ENCODE measurements at places on chromosomes 16 and 17.

- DNase-seq: peak; percentile 93
These were observed 7.4 kb downstream of the PRCD start for GRCh38 chr17:76547183-76547641.

- DNase-seq: no peak
These were observed 12.5 kb downstream of the DHODH start for GRCh38 chr16:72021043-72021442.

- DNase-seq: no peak
These were observed 684.0 kb downstream of the CDH11 start for GRCh38 chr16:64437706-64438324.

DNA sequence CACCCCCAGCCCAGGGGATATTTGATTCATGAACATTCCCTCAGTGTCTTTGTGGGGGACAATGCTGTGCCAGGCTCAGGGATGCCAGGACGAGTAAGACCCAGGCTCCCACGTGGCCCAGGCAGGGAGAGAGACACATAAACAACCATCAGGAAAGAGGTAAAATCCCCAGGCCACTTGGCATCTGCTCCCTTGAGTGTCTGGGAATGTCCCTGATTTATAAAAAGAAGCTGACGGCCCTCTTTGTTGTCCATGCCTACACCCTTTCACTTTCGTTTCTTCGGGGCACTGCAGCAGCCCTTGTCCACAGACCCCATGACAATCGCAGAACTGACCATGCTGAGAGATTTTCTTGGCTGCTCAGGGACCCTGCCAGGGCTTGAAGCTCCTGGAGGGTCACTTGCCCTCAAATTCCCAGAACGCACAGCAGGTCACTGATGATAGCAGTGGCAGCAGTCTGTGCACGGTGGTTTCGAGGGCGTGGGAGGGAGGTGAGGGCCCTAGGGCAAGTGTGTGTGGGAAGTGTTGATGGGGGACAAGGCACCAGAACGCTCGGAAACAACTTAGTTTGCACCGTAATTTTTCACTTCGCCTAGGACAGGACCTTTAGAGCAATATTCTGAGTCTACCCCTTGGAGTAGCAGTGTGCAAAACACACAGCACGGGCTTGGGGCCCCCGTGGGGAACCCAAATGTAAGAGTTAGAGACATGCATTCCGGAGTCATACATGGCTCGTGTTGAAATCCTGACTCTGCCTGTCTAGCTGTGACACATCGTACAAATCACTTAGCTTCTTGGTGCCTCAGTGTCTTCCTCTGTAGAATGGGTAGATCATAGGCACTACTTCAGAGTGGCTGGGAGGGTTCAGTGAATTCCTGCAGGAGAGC lies 4.7 kb downstream of the NOD2 start:
- peak; percentile 55 for DNase-seq

GRCh38 chr16:81220349-81220748 lies 18.1 kb upstream of the BCO1 start:
- no peak for DNase-seq

DNA sequence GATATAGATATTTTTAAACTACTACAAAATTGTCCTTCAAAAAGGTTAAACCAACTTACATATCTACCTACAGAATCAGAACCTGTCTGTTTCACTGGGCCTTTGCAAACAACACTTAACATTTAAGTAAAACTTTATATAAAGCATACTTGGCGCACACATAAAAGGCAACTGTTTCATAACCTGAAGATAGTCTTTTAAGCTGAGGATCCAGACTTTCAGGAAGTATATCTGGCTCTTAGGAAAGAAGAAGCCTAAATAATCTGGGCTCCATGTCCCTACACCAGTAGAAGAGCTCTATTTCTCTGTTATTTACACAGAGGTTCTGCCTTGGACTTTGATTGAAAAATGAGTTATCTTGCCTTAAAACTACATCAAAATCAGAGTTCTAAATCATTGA lies 75.9 kb downstream of the TRIM37 start:
- DNase-seq: no peak

DNA sequence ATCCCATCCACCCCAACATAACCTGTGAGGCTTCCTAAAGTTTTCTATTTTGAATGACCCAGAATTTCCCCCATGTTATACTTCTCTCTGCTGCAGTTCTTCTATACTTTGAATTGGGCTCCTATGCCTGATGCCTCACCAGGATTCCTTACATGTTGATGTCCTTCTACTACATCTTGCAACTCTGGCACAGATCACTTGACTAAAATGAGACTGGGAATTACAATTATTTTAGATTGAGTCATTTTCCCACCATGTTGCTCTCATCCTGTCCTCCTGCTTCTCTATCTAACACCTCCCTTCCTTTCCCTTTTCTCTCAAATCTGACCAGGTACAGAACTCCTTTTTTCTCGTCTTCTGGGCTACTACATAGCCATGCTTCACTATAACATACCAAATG lies 314.0 kb upstream of the KCNJ16 start:
- peak; percentile 32 for DNase-seq

GRCh38 chr16:56777001-56777400 lies 47.1 kb downstream of the NUP93 start:
- no peak for DNase-seq

DNA sequence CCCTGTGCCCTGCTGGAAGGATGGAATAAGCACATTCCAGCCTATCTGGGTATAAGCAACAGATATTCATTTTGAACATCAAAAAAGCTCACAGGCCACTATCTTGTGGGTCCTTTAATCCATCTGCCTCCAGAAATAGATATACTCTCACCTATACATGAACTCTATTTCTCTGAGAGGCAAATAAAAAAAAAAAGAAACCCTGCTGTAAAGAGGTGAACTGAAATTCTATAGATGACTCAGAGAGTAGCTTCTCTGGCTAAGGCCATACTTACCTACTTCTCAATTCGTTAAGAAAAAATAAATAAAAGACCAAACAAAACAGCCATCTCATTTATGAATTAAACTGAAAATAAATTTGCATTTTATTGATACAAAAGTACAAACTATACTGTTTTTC lies 86.3 kb downstream of the DYNLRB2 start:
- DNase-seq: no peak

DNA sequence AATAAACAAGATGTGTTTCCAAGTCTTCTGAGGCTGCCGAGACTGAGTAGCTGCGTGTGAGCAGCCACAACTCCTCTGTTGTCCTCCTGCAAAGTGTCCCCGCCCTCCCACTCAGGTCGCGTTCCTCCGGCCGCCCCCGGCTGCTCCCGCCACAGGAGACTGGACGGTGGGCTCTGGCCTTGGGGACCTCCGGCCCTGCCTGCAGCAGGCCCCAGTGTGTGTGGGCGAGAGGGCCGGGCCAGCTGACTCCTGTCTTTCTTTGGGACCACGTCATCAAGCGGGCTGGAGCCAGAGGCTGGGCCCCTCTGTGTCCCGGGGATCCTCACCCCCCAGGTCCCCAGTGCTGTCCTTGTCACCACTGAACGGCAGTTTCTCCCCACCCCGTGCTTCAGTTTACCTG lies 175.3 kb downstream of the NPIPB11 start:
- DNase-seq: no peak

- DNase-seq: no peak
These were observed 57.8 kb upstream of the TMEM97 start for GRCh38 chr17:28261219-28261618.

DNA sequence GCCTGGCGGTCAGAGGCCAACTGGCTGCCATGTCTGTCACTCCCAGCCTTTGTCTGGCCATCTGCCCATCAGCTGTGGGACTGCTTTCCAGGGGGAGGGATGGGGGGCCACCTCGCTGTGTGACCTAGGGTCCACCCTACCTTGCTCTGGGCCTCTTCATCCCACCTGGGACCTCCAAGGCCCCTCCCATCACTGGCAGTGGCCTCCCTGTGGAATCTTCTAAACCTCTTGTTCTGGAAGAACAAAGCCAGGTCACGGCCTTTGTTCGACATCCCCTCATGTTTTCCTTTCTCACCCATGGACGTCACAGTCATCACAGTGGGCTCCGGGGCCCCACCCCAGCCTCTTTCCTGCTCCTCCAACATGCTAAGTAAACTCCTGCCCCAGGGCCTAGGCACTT lies 24.0 kb downstream of the SPNS2 start:
- no peak for DNase-seq

- no peak for DNase-seq
These were observed 14.6 kb downstream of the RSL1D1 start for GRCh38 chr16:11836650-11837244.

- DNase-seq: no peak
These were observed 94.0 kb downstream of the CACNG1 start for GRCh38 chr17:67138392-67138791.

- DNase-seq: peak; percentile 18
These were observed 71.3 kb upstream of the BCAR1 start for GRCh38 chr16:75322740-75323139.

GRCh38 chr16:88435437-88436355 lies 17.4 kb upstream of the ZFPM1 start:
- DNase-seq: no peak

- DNase-seq: no peak
These were observed 77.3 kb downstream of the WNT3 start for GRCh38 chr17:46741122-46741730.

- DNase-seq: no peak
These were observed 63.1 kb downstream of the PCTP start for GRCh38 chr17:55813944-55814343.

- DNase-seq: no peak
These were observed 24.8 kb downstream of the SERPINF1 start for GRCh38 chr17:1786708-1787107.

- peak; percentile 72 for DNase-seq
These were observed 114.9 kb upstream of the CDH5 start for GRCh38 chr16:66251476-66252160.

DNA sequence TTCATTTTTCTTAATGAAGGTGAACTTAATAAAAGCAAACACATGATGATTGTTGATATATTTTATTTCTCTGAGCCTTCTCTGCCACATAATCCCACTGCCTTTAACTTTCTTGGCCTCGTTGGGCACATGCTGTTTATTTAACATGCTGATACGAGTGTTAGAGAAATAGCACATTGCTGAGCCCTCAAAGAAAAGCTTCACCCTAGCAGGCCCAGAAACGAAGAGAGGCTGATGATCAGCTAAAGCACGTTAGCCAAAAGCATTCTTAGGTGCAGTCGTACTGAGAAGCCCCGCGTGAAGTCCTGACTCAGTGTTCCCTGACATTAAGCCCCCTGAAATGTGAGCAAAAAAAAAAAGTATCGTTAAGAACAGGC lies 122.8 kb downstream of the CCDC182 start:
- no peak for DNase-seq

DNA sequence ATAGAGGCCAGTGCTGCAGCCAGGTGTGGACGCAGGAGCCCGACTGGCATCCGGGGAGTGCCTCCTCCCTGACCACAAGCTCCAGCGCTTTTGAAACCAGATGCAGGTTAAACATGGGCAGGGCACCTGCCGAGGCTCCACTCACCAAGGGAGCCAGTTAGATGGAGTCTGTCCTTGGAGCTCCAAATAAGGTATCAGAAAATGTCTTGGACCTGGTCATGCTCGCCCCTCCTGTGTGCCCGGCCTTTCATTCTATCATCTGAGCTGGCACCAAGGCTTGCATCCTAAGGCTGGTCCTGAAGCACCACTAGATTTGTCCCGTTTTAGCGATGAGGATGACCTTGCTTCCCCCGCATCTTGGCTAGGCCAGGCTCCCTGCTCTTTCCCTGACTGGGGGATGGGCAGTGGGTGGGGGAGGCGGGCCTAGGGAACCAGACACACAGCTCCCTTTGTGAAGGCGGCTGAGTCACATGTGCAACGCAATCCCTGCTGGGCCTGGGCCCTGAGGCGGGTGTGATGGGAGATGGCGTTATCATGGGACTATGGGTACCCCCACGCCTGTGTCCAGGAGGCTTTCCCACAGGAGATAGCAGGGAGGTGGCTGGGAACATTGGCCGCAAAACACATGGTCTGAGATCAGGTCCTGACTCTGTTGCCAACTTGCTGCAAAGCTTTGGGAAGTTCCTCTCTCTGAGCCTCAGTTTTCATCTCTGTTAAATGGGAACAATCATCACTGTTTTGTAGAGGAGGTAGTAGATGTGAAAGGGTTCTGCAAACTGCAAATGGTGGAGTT lies 5.0 kb upstream of the ADGRG1 start:
- no peak for DNase-seq

DNA sequence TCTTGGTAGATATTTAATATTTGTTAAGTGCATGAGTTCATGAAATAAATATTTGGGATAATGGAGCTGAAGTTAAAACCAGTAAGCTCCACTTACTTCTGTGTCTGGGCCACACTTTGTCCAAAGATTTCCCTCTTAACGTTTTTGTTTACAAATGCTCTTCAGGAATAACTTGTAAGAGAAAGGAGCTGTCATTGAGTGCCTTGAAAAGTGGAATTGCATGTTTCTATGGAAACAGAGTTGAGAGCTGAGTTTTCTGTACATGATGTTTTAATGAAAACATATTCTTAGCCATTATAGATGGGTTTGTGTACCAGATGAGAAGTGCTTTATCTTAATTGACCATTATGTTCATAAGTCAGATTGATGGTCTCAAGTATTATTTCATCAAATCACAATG lies 1045.4 kb upstream of the EEF2KMT start:
- no peak for DNase-seq

- DNase-seq: no peak
These were observed 2.1 kb upstream of the ZSCAN10 start for GRCh38 chr16:3101018-3101840.
